ENCODE measurements at places on chromosomes 11 and 22.

- DNase-seq, result no peak
Measured at GRCh38 chr11:108568195-108568858, 25.2 kb downstream of the EXPH5 start.

GRCh38 chr11:13141731-13142709 is 132.9 kb downstream of the RASSF10 start:
- no peak for DNase-seq

GRCh38 chr11:121696931-121697670 is 244.3 kb upstream of the SORL1-AS1 start:
- no peak for DNase-seq

- DNase-seq, result no peak
Measured at GRCh38 chr11:5516599-5516998, at the start of gene UBQLNL. Gene UBQLNL (minus strand): TSS chr11:5516699. CDS start chr11:5516441, 258 bp downstream.

GRCh38 chr22:39253435-39254070 is 8.8 kb upstream of the PDGFB start:
- no peak for DNase-seq

DNA sequence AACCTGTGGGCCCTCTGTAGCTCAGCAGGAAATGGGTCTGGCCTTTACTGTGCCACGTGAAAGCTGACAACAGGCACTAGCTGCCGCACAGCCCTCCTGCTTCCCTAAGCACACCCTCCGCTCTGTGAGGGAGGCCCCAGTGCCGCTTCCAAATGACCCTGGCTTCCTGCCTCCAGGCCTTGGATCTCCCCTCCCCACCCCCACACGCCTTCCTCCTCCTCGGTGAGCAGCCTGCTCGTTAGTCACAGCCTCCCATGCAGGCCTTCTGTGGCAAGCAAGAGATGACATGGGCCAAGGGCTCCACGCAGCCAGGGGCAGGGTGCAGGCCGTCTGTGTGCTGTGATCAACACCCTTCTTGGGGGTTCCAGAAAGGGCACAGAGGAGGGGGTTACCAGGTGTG is 15.3 kb upstream of the RASL10A start:
- no peak for DNase-seq

DNA sequence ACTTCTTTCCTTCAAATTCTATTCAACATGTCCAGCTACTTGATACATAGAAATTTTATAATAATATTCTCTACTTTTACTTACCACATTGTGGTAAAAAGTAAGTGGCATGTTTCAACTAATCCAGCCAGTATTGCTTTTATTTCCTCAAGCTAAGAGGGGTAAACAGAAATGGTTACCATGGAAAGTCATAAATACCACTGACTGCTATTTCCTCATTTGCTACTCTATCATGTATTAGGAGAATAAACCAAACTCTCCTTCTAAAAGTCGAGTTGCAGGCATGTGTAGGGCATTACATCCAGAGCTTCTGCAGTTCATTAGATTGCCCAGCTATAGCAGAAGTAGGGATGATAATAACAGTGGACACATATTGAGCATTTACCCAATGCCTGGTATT is 208.4 kb downstream of the MAML2 start:
- no peak for DNase-seq

- no peak for DNase-seq
Measured at GRCh38 chr11:117959438-117960149, 26.6 kb upstream of the IL10RA start.

DNA sequence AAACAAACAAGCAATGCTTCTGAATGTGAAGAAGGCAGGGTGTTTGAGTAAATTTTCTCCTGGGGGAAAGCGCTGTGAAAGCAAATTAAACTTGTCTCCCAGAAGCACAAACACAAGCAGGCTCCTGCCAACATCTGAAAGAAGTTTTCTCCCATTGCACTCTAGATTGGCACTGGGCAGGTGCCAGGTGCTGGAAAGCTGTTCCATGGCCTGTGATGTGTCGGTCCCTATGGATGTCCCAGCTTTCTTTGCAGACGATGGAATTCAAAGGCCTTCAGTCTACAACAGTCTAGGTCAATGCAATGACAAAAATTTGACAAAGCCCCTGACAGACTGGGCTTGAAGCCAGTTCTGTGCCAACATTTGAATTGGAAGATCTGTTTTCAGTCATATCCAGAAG is 246.1 kb upstream of the NARS2 start:
- DNase-seq, result no peak

GRCh38 chr11:83689144-83689780 is 403.1 kb upstream of the CCDC90B start:
- DNase-seq, result no peak

- no peak for DNase-seq
Measured at GRCh38 chr11:120270386-120270785, 30.4 kb downstream of the POU2F3 start.

DNA sequence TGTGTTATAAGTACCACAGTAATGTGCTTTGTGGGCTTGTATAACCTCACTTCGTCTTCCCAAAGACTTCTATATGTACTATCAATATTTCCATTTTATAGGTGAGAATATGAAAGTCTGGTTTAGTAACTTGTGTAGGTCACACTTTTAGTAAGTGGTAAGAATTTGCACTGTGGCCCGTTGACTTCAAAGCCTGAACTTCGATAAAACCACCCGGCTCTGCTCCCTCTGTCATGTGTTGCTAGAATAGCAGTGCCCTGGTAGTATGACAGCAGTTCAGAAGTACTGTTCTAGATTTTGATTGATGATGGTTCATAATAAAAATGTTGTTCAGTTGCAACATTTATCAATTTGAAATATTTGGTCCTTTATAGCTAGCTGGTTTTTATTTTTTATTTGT is 110.2 kb upstream of the SORL1-AS1 start:
- no peak for DNase-seq

- DNase-seq, result no peak
Measured at GRCh38 chr22:24333301-24333700, 62.7 kb downstream of the SPECC1L start.

- no peak for DNase-seq
Measured at GRCh38 chr11:112627588-112628045, 333.6 kb upstream of the NCAM1 start.
